ENCODE measurements at places on chromosomes 13 and 19.

DNA sequence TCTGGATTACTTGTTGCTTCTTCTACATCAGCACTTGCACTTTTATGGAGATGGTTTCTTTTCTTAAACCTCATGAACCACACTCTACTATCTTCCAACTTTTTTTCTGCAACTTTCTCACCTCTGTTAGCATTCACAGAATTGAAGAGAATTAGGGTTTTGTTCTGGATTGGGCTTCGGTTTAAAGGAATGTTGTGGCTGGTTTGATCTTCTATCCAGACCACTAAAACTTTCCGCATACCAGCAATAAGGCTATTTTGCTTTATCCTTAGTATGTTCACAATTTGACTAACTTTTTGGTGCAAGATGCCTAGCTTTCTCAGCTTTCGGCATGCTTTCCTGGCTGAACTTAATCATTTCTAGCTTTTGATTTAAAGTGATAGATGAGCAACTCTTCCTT, 666.7 kb upstream of the MIR17HG start:
- no peak for DNase-seq

DNA sequence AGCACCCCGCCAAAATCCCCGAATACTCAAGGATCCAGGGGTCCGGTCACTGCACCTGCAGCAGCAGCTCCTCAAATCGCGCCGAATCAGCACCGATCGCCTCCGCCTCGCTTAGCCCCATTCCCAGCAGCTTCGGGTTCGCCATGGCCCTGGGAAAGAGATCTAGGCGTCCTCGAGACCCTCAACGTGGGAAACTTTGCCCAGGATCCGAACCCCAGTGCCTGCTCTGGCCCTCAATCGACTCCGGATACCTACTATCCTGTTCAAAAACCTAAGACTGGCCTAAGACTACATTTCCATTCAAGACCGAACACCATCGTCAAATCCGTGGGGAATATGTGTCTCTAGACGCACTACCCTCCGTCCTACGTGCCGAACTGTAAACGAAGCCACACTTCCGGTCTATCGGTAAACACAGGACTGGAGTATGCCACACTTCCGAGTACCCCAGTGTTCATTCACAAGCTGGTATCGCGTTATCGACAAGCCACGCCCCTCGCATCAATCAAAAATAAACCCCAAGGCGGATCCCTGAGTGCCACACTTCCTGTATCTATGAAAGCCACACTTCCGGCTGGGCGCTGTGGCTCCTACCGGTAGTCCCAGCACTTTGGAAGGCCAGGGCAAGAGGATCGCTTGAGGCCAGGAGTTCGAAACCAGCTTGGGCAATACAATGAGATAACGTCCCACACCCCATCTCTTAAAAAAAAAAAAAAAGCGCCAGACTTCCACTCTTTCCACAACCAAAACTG, at the start of gene PIH1D1:
Gene PIH1D1, minus strand, starts transcription at position 385 of the 752 bp plus-strand sequence. Its CDS starts 240 bp downstream, at position 145.
- DNase-seq, result peak; percentile 83

DNA sequence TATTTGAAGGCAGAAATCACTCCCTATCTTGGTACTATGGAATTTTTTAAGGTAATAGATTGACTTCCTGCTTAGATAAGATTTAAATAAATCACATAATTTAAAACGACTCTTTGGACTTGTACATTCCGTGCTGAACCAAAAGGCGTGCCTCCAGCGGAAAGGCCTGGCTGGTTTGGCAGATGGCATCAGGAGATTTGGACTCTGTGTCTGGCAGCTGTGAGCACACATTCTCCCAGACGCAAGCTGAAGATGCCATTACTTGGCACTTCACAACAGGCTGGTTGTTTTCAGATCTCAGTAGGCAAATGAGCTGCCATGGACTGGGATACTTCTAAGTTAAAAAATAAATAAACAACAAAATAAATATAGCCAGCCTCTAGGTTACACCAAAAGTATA, 104.5 kb upstream of the SLC15A1 start:
- DNase-seq, result no peak

DNA sequence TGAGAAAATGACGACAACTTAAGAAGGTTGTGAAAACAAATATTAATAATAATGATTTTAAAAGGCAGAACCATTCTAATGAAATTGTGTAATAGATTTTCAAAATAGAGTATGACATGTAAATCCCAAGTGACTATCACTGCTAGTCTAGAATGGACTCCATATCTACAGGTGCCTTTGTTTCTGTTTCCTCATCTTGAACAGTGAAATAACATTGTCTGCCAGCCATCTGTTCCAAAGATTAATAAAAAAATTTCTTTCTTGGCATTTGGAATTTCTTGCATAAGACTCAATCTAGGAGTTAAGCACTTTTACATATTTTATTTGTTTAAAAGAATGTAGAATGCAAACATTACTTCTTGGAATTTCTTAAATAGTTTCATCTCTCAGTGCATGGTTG, 520.1 kb upstream of the ARGLU1 start:
- no peak for DNase-seq

GRCh38 chr13:106651442-106651841, 83.5 kb upstream of the ARGLU1 start:
- DNase-seq, result no peak

GRCh38 chr19:55088543-55089341, 13.1 kb downstream of the EPS8L1 start:
- DNase-seq, result peak; percentile 77

DNA sequence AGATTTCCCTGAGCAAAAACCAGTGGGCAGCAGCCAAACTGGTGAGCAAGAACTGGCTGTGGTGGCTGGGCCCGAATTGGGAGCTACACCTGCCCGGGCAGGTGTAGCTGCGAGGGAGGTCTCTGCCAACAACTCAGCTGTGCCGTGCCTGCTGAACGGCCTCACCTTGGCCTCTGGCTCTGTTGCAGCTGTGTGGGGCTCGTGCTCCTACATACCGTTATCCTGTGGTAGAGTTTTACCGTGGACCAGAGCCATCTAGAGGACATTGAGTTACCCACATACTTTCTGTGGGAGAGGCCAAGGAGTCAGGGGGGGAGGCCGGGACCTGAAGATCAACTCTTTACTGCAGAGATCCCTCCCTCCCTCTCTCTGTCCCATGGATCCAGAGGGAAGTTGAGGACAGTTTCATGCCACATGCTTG, 113.2 kb downstream of the TM9SF2 start:
- DNase-seq, result no peak

Data from iPS-NIHi11 (cell line).